NCI-H1105 treated with DMSO at 0.1 percent for 48 hours (cell line): ENCODE measurements at places on chromosomes 1 and 21.
A peak's percentile ranks its signal among the peaks of the same experiment; 100 is the strongest.

GRCh38 chr1:27102707-27103468 is 52.0 kb downstream of the SLC9A1 start:
- peak; percentile 19 for DNase-seq

GRCh38 chr1:150813028-150813707 is 5.1 kb upstream of the CTSK start:
- peak; percentile 26 for DNase-seq

- DNase-seq: no peak
Observed at GRCh38 chr1:224529844-224530243, 86.3 kb upstream of the CNIH3 start.

- peak; percentile 36 for DNase-seq
Observed at GRCh38 chr21:39523399-39523798, 71.6 kb downstream of the SH3BGR start.

GRCh38 chr1:1358433-1359271 is at the start of gene MXRA8:
MXRA8 (minus strand) TSS chr1:1358555; CDS start chr1:1358504, 51 bp downstream.
- no peak for DNase-seq

- no peak for DNase-seq
Observed at GRCh38 chr1:166184897-166185296, 18.1 kb upstream of the FAM78B start.

GRCh38 chr1:65166572-65167305 is 18.7 kb downstream of the AK4 start:
- DNase-seq: no peak

DNA sequence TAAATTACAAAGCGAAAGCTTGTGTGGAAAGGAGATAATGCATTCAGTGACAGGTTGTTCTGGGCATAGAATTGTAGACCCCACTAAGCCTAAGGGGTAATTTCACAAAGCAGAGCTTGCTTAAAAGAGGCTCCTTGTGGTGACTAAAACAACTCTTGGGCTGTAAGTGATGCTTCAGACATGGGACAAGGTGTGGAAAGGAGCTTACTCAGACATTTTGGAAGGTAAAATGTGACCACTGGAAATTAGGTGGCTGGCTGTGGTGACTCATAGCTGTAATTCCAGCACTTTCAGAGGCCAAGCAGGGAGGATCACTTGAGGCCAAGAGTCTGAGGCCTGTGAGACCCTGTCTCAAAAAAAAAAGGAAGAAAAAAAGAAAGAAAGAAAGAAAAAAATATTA is 51.1 kb upstream of the LRRC8C start:
- DNase-seq: no peak

- DNase-seq: no peak
Observed at GRCh38 chr1:27643600-27644368, 8.8 kb upstream of the FGR start.

GRCh38 chr1:90417126-90417525 is 300.0 kb downstream of the BARHL2 start:
- DNase-seq: no peak

GRCh38 chr1:192311281-192311680 is 5.5 kb upstream of the RGS21 start:
- DNase-seq: peak; percentile 47

GRCh38 chr1:239987103-239987745 is 104.5 kb upstream of the FMN2 start:
- DNase-seq: peak; percentile 22

DNA sequence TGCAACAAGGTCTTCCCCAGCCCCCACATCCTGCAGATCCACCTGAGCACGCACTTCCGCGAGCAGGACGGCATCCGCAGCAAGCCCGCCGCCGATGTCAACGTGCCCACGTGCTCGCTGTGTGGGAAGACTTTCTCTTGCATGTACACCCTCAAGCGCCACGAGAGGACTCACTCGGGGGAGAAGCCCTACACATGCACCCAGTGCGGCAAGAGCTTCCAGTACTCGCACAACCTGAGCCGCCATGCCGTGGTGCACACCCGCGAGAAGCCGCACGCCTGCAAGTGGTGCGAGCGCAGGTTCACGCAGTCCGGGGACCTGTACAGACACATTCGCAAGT is 3.8 kb downstream of the ZBTB18 start:
- no peak for DNase-seq

GRCh38 chr1:53638360-53639035 is 100.5 kb downstream of the GLIS1 start:
- DNase-seq: no peak

- DNase-seq: peak; percentile 4
Observed at GRCh38 chr1:6033986-6034749, 11.5 kb upstream of the KCNAB2 start.

DNA sequence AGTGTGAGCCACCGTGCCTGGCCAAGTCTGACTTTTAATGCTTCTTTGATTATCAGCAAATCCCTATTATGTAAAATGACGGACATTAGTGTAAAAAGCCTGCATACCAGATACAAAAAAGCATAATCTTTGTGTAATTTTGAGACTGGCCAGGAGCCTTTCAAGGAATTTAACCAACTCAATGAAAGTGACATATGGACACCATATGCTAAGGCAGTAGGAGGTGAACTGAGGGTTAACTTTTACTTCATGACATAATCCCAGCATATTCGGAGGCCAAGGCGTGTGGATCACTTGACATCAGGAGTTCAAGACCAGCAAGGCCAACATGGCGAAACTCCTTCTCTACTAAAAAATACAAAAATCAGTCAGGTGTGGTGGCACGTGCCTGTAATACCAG is 94.6 kb downstream of the EIF4G3 start:
- DNase-seq: no peak

GRCh38 chr1:33364565-33364918 is 43.6 kb upstream of the A3GALT2 start:
- DNase-seq: no peak

DNA sequence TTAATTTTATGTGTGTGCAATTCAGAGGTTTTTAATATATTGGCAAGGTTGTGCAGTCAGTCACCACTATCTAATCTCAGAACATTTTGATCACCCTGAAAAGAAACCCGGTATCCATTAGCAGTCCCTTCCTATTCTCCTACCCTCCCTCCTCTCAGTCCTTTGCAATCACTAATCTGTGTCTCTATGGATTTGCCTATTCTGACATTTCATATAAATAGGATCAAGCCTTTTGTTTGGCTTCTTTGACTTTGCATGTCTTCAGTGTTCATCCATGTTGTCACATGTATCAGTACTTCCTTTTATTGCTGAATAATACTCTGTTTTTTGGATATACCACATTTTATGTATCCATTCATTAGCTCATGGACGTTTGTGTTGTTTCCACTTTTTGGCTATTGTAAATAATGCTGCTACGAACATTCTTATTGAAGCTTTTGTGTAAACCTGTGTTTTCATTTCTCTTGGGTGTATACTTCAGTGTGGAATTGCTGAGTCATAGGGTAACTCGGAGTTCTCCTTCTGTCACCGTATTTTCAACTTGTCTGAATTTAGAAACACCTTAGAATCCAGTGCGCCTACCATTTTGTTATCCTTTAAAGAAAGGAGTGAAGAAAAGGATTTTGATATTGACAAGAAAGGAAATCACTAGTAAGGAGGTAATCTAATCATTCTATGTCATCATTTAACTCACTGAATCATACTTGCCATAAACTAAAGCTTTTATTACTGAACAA is 3.4 kb downstream of the CEP85 start:
- DNase-seq: no peak

DNA sequence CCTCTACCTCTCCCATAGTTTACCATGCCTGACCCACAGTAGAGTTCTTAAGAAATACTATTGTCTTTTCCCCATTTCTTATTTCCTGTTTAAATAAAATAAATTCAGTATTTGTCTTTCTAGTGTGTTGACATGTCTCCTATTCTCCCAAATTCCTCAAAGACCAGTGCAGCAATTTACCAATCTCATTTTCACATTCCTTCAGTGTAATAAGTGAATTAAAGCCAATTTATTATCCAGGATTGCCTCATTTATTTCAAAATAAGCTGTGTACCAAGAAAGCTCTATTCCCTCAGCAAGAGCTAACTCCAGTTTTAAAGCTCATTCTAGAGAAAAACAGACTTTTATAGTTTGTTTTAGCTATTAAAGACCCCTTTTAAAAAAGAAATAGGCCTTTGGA is 49.9 kb downstream of the DISC1 start:
- no peak for DNase-seq

- no peak for DNase-seq
Observed at GRCh38 chr1:20404466-20404865, 81.5 kb downstream of the CAMK2N1 start.

- DNase-seq: peak; percentile 20
Observed at GRCh38 chr1:19113697-19114092, 96.4 kb downstream of the UBR4 start.
